RKO (cell line): ENCODE measurements at places on chromosomes 13 and 19.

GRCh38 chr13:40598569-40598968 is 67.9 kb downstream of the FOXO1 start:
- no peak for DNase-seq

DNA sequence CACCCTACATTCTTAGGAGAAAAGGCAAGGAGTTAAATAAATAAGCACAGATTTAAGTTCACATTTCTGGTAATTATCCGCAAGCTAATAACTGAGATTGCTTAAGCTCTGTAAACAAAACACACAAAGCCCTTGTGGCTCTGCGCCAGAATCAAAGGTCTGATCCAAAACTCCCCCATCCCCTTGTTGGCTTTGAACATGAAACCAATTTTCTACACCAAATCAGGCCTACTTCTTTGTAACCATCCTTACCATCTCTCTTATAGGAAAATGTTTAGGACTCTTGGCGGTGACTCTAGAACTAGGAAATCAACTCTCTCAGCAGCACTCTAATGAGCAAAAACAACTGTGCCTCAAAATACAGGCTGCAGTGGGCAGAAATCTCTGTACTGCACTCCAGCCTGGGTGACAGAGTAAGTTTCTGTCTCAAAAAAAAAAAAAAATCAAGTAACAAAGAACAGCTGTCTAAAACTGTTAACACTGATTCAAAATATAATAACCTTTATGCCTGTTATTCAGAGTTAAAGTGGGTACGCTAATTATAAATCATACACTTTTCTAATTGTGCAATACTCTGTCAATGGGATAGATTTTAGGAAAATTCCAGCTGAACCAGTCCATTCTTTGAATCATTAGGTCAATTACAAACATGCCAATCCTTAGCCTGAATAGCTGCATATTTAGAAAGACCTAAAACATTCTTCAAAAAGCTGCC is 25.8 kb downstream of the ABCC4 start:
- DNase-seq = no peak

DNA sequence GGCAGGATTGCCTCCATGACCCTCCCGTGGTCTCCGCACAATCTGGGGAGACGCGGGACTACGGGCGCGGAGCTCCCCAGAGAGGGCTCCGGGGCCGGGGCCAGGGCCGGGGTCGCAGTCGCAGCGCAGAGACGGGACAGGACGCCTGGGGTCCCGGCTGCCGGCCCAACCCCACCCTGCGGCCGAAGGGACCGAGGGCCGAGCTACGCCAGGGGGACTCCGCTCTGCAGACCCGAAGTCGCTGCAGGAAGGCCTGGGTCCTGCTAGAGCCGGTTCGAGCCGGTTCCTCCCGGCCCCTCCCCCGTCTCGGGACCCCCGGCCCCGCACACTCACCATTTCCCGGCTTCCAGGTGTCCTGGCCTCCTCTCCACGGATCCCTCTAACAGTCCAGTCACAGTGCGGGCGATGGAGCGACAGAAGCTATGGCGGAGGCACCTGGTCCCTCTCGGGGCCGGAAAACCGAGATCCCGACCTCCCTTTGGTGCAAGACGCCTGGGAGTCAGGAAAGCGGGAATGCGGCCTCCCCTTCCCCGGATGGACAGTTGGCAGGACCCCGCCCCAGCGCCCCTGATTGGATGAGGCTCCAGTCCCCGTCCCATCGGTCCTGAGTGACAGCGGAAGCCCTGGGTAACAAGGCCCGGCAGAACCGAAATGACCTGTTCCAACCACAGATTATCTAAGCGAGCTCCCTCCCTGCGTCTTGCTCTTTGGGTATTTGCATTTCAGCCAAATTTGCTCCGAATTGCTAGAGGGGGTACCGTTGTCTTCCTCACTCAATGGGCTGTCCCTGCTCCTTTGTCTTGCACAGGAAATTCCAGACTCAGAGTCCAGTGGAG is at the start of gene ZNF625:
TSS of gene ZNF625 (minus strand) at position 512 of the 836 bp plus-strand sequence. CDS start at position 336, 176 bp downstream.
- no peak for DNase-seq

DNA sequence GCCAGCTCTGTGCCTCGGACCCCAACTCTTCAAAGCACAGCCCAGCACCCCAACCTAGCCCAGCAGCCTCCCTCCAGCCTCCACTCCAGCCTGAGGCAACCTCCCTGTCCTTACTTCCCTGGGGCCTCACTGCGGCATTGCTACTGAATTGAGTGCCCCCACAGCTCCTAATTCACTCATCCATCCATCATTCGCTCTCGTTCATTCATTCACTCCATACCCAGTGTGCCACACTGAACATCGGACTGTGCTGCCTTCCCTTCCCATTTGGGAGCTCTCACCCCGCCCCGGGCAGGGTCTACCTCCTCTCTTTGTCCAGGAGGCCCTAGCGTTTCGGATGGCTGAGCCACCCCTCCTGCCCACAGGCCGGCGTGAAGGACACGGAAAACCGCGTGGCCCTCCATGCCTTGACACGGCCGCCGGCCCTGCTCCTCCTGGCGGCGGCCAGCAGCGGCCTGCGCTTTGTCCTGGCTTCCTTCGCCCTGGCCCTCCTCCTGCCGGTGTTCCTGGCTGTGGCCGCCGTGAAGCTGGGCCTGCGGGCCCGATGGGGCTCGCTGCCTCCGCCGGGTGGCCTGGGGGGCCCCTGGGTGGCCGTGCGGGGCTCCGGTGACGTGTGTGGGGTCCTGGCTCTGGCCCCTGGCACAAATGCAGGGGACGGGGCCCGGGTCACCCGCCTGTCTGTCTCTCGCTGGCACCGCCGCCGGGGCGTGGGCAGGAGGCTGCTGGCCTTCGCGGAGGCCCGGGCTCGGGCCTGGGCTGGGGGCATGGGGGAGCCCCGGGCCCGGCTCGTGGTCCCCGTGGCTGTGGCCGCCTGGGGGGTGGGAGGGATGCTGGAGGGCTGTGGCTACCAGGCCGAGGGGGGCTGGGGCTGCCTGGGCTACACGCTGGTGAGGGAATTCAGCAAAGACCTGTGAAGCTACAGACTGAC is 1.3 kb downstream of the NAT14 start:
- no peak for DNase-seq

- peak; percentile 7 for DNase-seq
Observed at GRCh38 chr13:51771418-51772104, 32.4 kb downstream of the DHRS12 start.

GRCh38 chr13:46595136-46595884 is 42.3 kb downstream of the LRCH1 start:
- DNase-seq = no peak

GRCh38 chr13:30907121-30907861 is 1.2 kb downstream of the MEDAG start:
- DNase-seq = no peak

GRCh38 chr13:48112896-48113755 is 18.2 kb upstream of the MED4 start:
- no peak for DNase-seq

- no peak for DNase-seq
Observed at GRCh38 chr19:41883463-41883820, 458 bp downstream of the ARHGEF1 start.

DNA sequence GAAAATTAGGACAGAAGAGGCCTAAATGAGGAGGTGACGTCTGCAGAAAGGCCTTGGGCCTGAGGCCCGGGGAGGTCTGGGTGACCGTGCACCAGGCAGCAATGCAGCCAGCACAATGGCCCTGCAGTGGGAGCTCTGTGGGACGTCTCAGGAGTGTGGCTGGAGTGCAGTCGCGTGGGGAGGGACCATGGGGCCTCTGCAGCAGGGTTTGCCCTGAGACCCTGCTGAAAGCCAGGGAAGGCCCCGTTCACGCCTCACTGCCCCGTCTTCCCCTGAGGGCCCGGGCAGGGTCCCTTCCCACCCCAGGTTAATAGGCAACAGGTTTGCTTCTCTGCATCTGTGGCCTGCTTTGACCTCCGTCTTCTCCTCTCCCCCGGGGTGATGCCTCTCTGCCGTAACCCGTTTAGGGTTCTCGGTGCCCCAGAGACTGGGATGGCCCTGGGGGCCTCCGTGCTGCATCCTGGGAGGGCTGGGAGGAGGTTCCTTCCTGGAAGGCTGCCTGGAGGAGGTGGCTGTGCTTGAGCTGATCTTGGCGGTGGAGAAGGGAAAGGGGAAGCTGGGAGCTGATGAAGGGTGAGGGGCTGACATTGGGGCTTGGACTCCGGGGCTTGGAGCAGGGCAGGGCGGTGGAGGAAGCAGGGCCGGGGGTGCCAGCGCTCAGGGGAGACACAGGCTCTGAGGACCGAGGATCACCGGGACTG is 9.7 kb downstream of the PALM start:
- no peak for DNase-seq

DNA sequence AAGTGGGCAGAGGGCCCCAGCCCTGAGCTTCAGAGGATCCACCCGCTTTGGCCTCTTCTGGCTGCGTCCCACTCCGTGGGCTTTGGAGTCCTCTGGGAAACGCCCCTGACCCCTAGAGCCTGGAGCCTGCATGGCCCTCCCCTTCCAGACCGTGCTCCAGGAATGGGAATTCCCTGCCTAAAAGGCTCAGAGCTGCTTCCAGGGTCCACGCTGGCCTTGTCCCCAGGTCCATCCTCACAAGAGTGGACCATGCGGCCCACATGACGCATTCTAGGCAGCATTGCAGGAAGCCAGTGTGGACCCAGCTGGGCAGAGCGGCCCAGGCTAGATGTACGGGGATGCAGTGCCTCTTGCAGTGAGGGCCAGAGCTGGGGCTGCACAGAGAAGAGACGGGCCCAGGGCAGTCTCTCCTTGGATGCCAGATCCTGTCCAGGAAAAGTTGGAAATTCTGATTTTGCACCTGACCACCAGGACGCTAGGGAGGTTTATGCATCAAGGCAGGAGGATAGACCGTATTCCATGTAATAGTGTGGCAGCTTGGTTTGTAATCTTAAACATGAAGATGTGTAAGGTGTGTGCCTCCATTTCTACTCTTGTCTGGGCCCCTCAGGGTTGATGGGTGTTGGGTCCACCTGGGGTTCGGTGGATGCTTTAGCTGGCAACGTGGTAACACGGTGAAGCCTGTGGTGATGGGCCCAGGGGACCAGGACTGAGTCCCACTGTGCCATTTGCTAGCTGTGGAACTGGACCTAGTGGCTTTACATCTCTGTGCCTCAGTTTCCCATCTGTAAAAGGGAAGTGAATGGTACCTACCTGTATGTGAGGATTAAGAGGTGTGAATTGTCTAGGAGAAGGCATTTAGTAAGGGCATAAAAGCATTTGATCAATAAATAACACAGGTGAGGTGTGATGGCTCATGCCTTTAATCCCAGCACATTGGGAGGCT is 14.8 kb upstream of the FXYD3 start:
- no peak for DNase-seq

- no peak for DNase-seq
Observed at GRCh38 chr19:16191216-16191908, 6.2 kb downstream of the FAM32A start.
